Non-pigmented ciliary epithelial cell (primary cell): ENCODE measurements at places on chromosomes 4 and X.

- DNase-seq: no peak
These were observed 10.8 kb upstream of the NSG1 start for GRCh38 chr4:4376074-4376473.

DNA sequence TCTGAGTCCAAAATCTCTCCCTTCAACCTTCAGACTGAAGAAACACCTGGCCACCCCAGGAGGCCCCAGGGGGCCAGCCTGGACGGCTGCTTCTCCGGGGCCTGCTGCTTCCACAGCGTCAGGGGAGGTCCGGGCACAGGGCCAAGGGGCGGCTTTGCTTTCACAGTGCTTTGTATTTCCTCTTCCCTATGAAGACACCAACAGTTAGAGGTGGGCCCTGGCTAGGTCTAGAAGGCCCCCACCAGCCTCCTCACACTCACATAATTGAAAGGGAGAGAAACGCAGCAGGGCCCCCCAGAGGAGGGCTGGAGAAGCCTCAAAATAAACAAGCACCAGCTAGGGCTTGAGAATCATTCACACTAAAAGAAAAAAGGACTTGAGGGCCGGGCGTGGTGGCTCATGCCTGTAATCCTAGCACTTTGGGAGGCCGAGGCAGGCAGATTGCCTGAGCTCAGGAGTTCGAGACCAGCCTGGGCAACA lies 17.8 kb downstream of the SCD5 start:
- no peak for DNase-seq

- DNase-seq: no peak
These were observed 547.4 kb upstream of the AGA start for GRCh38 chr4:177989503-177990201.

DNA sequence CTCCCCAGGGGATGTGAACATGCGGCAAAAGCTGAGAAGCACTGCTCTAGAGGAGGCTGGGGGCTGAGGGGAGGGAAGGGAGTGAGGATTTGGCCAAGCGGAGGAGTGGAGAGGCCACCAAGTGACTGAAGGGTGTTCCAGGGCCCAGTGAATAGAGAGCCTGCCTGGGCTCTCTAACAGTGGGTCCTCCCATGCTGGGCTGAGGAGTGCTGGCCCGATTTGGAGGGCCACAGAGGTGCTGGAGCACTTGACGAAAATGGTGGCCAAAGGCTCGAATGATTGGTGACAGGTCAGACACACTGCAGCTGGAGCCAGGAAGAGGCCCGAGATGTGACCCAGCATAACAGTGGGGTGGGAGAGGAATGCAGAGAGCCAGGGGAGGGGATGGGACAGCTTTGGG lies 37.5 kb upstream of the MAP3K15 start:
- no peak for DNase-seq

DNA sequence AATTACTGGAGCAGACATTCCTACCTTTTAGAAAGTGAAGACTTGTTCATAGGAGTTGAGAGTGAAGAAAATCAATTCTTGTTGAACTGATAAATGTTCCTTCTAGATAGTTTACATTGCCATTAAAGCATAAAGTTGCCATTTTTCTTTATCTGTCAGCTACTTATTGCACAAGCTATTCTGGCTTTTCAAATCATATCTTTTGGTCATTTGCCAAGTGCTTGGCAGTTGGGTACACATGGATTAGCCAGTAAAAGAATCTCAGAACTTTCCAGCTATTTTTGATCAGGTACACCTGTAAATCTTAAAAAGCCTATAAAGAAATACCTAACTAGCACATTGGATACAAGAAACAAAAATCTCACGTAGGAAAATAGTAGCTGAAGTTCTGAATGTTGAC lies 56.4 kb upstream of the PNPLA4 start:
- DNase-seq: no peak

GRCh38 chr4:7676398-7676922 lies 241.7 kb upstream of the PSAPL1 start:
- DNase-seq: no peak

DNA sequence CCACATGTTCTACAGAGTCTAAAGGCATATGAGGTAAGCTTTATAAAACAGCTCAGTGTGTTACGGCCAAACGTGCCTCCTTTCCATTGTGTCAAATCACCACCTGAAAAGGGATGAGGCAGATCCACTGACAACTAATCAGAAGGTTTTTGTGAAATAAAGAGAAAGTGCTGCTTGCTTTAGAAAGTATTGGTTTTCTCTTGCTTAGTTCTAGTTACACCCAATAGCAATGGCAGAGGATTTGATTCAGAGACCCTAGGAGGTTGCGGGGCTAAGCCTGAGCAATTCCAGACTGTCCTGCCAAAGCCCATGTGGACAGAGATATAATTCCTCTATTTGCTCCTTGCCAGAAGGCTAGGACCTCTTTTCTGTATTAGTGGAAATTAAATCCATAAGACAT lies 125.5 kb downstream of the SPRY1 start:
- no peak for DNase-seq

DNA sequence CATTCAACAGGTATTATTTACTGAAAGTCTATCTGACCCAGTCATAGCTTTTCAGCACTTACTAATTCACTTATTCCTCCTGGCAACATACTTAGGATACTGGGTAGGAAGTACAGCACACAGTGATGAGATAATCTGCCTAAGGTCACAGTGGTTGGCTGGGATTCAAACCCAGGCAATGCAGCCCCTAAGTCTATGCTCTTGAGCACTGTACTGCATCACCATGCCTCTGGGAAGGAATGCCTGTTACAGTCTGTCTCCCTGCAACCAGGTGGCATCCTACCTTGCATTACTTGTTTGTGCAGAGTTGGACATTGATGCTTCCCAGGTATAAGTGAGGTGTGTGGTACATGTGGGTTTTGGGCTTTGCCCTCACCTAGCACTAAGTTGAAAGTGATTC lies 21.5 kb upstream of the LRAT start:
- no peak for DNase-seq

DNA sequence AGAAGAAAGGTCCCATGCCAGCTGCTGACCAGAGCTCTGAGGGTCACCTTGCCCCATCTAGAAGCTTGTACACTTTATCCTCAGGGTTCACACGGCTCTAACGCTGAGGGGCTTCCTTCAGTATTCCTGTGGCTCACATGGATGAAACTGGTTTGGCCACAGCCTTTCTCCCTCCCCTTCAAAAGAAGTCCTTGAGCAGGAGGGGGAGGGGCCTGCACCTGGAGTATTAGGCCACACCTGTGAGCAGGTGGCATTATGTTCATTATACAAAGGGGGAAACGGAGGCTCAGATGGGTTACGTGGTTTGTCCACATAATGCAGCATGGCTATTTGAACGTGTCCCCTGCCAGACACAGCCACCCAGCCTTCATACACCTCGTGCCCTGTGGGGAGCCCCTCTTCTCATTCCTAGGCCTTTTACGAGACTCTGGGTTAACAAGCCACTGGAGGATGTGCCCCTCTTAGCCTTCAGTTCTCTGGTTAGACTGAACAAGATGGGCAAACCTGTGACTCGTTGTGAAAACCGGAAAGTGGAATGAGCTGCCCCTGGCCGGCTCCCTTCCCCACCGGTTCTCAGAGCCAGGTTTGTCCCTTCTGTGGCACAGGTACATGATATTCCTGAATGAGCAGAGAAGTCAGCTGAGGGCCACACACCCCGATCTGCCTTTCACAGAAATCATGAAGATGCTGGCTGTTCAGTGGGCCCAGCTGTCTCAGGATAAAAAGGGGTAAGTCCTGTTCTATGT lies 27.2 kb upstream of the JAKMIP1 start:
- no peak for DNase-seq

DNA sequence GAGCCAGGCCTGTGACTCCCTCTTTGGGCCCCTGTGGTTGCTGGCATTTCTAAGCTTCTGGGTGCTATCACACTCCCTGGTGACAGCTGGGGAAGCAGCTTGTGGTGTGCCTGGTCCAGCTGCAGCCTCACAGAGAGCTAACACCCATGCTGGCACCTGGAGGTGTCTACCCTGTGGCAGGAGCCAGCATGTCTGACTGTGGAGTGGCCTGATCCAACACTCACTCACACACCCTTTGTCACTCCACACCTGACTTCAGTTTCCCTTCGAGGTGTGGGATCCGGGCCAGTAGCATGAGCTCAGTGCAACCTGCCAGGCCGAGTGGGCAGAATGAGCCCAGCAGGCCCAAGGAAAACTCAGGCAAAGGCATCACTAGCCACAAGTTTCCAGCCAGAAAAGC lies 67.5 kb downstream of the TECRL start:
- no peak for DNase-seq

- DNase-seq: no peak
These were observed 31.5 kb downstream of the ELF2 start for GRCh38 chr4:139145552-139145932.

DNA sequence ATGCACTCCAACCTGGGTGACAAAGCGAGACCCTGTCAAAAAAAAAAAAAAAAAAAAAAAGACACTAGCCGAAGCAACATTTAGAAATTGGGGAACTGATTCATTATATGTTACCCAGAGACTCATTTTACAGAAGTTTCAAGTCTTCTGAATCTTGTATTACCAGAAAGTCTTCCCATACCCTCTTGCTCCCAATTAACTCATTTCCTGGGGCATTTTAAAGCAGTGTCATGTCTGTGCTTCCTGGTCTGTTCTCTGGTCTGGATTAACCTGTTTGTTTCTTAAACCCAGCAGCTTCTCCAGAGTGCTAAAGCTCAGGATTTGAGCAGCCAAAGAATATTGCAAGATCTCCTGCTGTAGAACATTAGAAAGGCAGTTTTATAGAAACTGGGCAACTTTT lies 43.7 kb downstream of the FRMPD3 start:
- DNase-seq: no peak

DNA sequence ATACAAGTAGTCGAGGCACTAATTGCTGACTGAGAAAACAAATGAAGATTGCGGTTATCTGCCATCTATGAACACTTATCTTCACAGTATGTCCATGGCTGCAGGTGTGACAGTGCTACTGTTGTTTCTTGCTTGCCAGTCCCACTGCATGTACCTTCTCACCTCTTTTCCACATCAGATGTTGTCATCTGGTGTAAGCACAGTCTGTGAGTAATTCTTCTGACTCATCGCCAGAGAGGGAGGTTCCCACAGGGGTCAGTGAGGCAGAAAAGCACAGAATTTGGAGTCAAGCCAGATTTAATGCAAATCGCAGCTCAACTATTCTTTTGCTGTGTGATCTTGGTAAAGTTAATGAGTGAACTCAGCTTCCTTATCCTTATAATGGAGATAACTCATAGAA lies 144.4 kb downstream of the GLRA2 start:
- DNase-seq: peak; percentile 76

- DNase-seq: peak; percentile 43
These were observed 8.2 kb downstream of the KLHL4 start for GRCh38 chrX:87525771-87526229.

- no peak for DNase-seq
These were observed 413.1 kb downstream of the GBA3 start for GRCh38 chr4:23105759-23106370.

GRCh38 chrX:30814978-30815377 lies 74.1 kb downstream of the TAB3 start:
- no peak for DNase-seq

GRCh38 chr4:67250131-67250896 lies 295.0 kb downstream of the CENPC start:
- no peak for DNase-seq

DNA sequence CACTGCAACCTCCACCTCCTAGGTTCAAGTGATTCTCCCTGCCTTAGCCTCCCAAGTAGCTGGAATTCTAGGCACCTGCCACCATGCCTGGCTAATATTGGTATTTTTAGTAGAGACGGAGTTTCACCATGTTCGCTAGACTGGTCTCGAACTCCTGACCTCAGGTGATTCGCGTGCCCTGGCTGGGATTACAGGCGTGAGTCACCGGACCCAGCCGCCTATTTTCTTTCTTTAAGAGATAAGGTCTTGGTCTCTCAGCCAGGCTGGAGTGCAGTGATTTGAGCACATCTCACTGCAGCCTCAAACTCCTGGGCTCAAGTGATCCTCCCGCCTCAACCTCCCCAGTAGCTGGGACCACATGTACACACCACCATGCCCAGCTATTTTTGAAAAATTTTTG lies 166.5 kb downstream of the DHRSX start:
- no peak for DNase-seq

- DNase-seq: no peak
These were observed 20.5 kb upstream of the CYBB start for GRCh38 chrX:37759351-37759750.

GRCh38 chrX:114152130-114152529 lies 431.8 kb upstream of the HTR2C start:
- DNase-seq: peak; percentile 50

- no peak for DNase-seq
These were observed 400.2 kb downstream of the MAGEE1 start for GRCh38 chrX:76827672-76828071.

GRCh38 chr4:5444918-5445517 lies 263.3 kb downstream of the EVC2 start:
- no peak for DNase-seq

GRCh38 chrX:50054147-50054546 lies 131.8 kb downstream of the CLCN5 start:
- no peak for DNase-seq

DNA sequence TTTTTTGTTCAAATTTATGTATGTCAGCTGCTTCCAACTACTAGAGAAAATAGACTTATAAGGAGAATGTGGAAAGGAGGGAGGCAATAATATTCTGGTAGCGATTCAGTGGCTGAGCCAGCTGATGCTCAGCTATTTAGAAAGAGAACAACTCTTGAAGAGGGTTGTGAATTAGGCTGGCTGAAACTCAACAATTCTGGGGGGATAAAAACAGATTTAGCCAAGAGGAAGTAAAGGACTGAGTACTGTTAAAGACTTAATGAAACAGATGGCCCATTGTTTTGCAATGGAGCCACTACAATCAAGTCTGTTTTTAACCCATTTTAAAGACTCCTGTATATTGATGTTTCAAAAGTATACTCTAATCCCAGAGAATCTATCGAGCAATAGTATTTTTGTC lies 1058.9 kb downstream of the C4orf33 start:
- no peak for DNase-seq

DNA sequence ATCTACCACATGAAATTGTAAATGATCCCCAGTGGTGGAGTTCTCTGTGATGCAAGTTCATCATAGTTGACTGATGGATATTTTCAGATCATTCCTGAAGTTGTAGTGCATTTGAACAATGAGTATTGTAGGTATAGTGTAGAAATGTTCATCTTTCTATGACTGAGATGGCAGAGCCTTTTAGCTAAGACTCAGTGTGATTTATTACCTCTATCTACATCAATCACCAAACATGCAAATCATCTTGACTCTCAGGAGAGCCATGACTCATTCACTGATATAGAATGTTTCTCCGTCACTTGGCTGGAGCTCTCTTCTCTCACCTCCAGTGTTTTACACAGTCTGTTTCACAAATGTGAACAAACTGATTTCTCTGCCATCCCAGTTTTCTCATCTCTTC lies 392.6 kb downstream of the IL1RAPL1 start:
- DNase-seq: no peak

DNA sequence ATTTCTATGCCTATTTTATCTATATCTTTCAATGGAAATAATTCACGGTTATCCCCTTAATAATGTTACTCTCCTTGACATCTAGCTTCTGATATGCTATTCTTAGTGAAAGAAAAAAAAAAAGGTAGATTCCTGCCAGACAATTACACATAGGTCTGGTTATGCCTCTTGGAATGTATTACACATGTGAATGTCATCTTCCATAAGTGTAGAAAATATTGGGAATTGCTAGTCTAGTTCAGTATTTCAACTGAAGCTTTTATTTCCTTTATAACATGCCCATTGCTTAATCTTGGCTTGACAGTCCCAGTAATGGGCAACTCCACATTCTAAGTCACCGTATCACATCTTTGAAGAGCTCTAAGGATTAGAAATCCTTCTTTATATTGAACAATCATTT lies 25.4 kb upstream of the PPP1R2C start:
- no peak for DNase-seq

- no peak for DNase-seq
These were observed 184.1 kb upstream of the LNX1 start for GRCh38 chr4:53775381-53775780.

GRCh38 chrX:153319295-153320046 lies 2.1 kb downstream of the PNMA6F start:
- DNase-seq: no peak
